NCI-H526 (cell line): ENCODE measurements at places on chromosomes 7 and 10.

DNA sequence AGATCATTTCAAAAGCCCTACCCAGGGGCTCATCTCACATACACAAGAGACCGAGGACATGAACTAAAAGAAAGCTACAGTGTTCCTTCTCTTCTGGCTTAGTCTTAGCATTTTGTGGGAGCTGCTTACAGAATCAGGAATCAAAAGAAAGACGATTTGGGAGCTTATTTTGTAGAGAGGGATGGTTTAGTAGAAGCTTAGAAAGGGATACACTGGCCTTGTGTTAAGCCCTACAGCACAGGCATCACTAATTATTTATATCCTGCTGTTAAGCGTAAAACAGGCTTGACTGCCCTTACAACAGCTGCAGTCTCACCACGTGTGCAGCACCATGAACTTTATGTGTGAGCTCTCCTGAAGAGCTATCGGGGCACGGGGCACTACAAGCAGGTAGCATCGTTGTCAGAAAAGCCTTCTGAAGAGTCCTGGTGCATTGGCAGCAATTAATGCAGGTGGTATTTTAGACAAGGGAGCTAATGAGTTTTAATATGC is 798.3 kb downstream of the NXPH1 start:
- DNase-seq: peak; percentile 58

DNA sequence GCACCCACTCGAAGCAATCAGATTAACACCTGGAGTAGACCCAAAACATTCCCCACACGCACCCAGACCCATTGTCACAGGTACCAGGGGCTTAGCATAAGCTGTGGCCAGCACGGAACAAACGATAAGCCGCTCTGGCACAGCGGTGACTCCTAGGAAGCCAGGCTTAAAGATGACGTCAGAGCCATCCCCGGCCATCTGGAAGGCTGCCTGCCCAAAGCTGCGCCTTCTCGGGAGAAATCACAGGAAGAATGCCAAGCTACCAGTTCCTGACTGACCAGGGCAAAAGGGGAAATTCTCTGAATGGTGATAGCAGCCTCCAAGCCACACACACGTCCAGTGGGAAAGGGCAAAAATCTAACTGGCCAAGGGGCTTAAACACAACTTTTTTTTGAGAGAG is 13.0 kb upstream of the WIPI2 start:
- no peak for DNase-seq

DNA sequence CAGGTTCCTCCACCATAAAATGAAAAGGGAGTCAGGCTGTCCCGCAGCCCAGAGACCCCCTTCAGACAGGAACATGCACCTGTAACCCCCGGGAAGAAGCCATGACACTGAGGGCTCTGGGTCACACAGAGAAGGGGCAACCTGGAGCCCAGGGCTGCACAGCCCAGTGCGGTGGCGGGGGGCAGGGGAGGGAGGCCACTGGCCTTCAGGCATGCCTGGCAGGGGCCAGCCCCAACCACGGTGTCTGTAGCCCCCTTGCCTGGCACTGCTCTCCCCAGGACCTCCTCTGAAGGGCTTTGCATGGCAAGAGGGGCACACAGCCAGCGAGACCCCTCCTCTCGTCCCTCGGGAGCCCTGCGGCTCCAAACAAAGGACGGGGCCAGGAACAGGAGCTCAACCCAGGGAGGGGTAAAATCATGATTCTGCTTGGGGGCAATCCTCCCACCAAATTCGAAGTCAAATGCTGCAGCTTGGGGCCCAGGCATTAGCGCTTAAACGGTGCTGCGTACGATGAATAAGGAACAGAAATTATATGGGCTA is 235.1 kb downstream of the MAD1L1 start:
- DNase-seq: no peak

DNA sequence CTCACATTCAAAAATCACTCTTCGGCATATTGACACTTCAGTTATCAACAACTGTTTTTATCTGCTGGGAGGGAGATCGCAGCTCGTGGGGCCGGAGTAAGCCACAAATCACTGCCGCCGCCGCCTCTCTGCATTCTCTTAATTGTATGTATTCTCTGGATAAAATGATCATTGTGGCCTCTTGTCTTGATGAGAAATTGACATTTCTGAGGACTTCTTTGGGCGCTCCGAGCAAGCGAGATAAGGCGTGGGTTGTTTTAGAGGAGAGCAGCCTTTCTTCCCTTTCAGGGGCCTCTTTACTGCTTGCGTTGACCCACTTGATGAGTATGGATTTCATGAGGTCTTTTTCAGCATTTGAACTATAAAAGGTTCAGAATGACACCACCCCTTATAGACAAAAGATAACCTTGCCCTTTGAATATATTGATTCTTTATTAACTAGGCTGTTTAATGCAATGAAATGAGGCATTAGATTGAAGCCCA is 130.6 kb downstream of the EBF3 start:
- no peak for DNase-seq

DNA sequence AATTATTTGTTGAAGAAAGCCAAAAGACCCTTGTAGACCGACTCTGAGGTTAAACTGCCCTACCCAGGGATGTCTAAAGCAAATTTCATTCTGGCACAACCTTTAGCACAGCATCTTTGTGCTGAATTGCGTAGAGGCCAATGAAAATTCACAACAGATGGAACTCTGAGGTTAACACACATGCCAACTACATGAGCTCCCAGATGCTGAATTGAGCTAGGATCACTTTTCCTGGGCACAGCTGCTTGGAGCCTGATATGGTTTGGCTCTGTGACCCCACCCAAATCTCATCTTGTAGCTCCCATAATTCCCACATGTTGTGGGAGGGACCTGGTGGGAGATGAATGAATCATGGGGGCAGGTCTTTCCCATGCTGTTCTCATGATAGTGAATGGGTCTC is 158.0 kb upstream of the PTN start:
- no peak for DNase-seq

DNA sequence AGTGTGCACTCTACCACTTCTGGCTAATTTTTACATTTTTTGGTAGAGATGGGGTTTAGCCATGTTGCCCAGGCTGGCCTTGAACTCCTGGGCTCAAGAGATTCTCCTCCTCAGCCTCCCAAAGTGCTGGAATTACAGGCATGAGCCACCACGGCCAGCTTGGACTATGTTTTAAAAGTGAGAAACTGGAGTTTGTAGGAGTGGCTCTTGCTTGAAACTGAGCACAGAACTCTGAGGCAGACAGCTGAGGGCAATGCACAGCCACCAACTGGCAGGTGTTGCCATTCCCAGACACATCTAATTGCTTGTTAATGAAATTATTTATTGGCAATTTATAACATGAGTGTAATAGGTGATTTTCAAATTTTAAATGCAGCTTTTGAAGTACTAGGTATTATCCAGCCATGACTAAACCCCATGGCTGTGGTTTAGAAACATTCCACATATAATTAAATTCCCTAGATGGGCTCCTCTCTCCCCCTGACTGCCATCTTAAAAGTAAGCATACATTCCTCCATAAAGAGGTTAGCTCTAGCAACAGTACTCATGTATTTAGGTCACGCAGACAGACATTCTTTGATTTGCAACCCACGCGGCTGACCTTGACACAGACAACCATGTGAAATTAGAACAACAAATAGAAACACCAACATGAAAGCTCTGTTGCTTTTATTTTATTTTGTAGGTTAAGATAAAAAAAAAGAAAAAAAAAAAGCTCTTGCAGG is 19.8 kb downstream of the PANK1 start:
- no peak for DNase-seq

GRCh38 chr7:128210590-128211570 is 30.2 kb upstream of the LEP start:
- peak; percentile 42 for DNase-seq

GRCh38 chr10:44310762-44311562 is 73.9 kb downstream of the CXCL12 start:
- peak; percentile 56 for DNase-seq

DNA sequence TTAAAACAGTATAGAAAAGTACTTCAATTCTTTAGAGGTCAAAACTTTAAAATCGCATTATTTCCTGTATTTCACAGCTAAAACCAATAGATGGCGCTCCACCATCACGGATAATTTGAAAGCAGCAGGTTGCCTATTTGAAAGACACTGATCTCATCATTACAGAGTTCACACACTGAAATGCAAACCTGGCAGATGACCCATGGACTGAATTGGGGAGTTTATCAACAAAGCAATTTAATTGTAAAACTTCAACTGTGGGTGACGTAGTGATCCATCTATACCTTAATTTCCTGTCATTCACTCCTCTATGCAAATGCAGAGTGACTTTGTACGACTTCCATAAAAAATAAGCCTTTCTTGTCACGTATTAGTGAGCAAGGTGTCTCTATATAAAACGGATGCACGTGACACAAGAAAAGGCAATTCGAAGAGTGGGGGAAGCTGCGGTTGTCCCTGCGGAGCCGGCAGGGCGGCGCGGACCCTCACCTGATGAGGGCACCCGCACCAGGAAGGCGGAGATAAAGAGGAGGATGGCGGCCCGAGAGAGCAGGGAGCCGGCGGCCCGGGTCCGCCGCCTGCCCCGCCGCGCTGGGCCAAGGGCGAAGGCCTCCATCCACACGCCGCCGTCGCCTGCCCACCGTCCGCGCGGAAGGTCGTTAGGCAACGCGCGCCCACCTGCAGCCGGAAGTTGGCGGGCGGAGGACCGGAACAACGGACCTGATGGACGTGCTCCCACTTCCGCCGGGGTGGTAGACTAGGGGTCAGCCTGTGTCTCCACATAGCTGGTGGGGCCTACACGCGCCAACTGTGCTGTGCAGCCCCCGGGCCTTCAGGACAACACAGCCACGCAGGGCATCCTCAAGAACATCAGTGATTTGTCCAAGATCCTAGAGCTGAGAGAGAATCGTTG is at the start of gene ZPBP:
Gene ZPBP (minus strand): TSS at position 668 of the 913 bp plus-strand sequence. CDS start 52 bp downstream, at position 616.
- DNase-seq: no peak

DNA sequence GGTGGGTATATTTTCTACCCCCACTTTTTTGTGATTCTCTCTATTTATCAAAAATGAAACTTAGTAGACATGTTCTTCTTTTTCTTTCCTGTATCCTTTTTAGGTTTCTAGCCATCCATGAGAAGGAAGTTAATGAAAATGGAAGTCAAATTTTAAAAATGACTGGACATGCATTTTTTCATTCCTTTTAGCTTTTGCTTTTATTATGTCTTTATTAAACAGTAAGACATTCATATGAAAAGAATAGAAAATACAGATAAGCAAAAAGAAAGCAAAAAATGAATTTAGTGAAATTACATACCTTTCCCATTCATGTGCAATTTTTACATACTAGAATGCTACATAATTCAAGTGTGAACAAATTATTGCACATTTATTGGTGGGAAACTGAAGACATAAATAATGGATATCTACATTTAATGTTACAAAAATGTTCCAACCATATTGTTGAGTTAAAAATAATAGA is 88.7 kb downstream of the CPED1 start:
- DNase-seq: no peak

DNA sequence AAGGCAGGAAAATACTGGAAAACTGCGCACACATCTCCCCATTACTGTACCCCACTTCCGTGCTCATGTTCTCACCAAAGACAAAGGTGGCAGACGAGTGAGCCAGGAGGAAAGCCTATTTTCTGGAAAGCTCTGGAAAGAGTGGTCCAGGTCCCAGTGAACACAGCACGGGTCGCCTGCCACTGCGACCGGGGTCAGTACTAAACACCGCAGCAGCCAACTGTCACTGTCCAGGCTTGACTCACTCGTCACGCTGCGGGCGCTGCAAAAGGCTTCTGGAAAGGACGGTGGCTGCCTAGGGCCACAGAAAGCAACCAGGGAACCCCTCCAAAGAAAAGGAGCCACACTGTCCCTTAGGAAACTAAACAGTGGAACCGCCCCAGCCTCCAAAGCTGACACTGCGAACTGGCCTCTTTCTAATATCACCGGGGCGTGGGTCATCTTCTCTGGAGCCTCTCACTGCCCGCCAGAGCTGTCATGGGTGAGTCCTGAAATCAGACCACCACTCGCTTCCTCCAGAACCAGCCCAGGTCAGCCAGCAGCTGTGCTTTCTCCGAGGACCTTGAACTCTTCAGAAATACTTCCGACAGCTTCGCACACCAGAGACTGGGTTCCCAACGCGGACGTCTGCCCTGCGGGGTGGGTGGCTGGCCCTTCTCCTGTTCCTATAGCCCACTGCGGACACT is 4.0 kb downstream of the RADIL start:
- DNase-seq: no peak

- DNase-seq: no peak
Observed at GRCh38 chr10:87546971-87547413, 42.3 kb downstream of the MINPP1 start.

DNA sequence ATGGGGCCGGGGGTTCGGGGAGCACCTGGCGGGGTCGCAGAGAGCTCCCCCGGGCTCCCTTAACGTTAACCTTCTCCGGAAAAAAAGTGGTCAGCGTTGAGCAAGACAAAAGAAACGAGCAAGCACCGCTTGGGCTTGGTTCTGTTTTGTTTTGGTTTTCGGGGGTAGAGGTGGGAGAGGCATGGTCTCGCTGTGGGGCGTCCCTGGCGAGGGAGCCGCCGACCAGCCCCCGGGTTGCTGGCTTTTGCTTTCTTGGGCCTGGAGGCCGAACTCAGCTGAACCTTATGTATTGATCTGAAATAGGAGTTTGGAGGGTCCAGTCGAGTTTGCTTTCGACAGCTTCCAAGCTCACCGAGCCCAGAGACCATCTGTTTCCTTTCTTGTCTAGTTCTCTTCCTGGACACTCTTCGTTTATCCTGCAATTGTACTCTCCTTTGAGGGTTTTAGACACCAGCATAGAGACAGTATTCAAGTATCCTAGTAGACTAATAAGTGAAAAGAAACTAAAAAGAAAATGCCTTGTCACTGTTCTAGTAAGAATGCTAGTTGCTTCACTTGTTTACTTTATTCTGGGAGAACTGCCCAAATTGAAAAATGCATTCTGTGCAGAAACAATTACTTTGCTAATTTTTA is 980 bp downstream of the FHIP2A start:
- DNase-seq: peak; percentile 35

DNA sequence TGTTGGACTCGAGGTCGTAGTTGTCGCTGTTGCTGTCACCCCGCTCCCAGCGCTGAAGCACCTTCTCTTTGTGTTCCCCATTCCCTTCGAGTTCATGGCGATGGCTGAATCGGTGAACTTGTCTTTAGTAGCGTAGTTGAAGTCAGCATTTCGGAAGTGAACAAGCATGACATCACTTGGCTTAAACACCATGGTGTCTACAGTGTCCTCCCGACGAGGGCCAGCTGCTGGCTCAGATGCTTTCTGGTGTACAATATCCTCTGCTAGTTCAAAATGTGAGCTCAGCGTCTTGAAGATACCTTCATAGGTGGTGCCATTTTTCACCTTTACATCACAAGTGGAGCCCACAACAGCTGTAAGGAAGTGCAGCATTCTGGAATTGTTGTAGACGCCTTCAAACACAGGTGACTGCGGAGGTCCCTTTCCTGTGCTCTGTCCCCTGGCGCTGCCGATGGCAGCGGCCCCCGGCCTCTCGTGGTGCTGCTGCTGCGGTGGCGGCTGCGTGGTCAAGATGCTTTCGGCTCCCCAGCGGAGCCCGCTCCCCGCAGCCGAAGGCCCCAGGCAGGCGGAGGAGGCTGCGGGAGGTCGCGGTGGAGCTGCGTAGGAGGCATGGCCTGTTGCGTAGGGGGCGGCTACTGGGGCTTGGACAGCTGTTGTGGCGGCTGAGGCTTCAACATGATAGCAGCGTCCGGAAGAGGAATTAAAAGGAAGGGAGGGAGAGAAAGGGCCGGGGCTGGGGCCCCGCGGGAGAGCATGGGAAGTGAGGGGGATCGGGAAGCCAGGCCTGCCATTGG is 59.3 kb downstream of the ANKMY2 start:
- no peak for DNase-seq

GRCh38 chr10:61448091-61448490 is 5.1 kb downstream of the TMEM26 start:
- no peak for DNase-seq

GRCh38 chr7:192701-193480 is 520 bp downstream of the FAM20C start:
- DNase-seq: no peak
